ENCODE measurements at places on chromosomes 4 and X. TPM values are rescaled to one million over a fixed set of nuclear protein-coding genes. Genes with fewer than 3 reads are reported as not detected.

FGA gene
- total RNA-seq: not detected

DNA sequence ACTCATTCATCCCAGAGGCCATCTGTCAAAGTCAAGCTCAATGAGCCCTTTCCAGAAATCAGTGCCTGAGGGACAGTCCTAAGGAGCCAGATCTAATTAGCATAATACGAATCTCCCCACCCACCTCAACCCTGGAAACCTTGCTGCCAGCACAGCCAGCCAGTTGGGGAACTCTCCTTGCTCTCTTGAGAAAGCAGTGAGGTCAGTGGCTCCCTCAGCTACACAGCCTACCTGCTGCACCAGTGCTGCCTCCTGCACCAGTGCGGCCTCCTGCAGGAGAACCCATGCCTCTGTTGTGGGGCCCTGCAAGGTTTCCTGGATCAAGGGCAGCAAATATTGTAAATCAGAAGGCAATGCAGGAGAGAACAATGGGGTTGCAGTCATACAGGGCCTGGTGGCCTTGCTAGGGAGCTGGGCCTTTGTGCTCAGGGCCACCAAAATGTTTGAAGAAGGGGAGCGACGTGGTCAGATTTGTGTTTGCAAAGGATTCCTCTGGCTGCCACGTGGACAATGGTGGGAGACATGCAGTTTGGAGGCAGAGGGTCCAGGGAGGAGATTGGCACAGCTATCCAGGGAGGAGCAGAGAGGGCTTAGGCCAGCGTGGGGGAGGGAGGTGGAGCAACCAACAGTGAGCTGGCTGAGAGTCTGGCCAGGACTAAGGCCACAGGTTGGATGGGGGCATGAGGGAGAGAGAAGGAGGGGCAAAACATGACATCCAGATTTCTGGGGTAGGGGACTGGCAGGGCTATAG, 124.3 kb upstream of the MAMLD1 start:
- no peaks in the 10 kb centered on the region for H3K27me3 ChIP-seq
- H3K4me3 ChIP-seq: no peak overlapping the region
- no peaks in the 10 kb centered on the region for H3K4me1 ChIP-seq
- H3K27ac ChIP-seq: no peak overlapping the region

CT45A1 gene
- total RNA-seq: not detected

DNA sequence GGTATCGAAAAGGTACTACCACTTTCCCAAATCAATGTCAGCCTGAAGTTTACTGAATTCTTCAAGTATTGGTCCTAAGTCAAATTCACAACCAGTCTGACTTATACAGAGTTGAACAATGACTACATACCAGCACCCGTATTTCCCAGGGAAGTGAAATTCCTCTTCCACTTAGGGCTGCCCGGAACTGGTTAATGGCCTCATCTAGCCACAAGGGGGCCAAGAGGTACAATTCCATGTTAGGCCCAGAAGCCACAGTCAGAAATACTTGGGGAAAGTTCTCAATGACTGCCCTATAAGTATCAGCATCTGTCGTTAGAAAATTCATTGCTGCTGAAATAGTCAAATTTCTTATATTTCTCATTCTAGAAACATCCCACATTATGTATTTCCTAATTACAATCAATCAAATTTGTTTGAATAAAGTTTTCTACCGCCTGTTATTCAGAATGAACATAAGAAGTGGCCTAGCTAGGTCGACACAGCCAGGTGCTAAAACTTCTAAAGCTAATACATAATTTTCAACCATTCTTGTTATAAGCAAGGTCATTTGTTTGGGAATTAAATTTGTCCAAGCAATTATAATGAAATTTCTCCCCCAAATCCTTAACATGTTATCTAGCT, 5.6 kb upstream of the PCDH7 start:
- no peak overlapping the region for H3K4me3 ChIP-seq
- peak; percentile 80 for DNase-seq
- H3K4me1 ChIP-seq: peaks cover 34% of the 10 kb centered on the region

DNA sequence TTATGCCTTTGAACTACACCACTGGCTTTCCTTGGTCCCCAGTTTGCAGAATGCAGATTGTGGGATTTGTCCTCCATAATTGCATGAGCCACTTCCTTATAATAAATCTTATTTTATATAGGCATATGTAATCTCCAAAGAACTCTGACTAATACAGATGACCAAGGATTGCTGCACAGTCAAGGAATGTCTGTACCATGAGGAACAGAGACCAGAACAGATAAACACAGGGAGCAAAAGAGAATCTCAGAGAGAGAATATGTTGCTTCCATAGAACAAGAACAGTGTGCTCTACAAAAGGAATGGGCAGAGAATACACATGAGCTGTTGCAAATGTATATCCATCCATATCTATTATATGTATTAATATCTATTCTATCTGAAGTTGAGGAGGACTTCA, 111.1 kb downstream of the ADRA2C start:
- peaks cover 97% of the 10 kb centered on the region for H3K27me3 ChIP-seq
- no peaks in the 10 kb centered on the region for H3K36me3 ChIP-seq
- no peak overlapping the region for H3K4me3 ChIP-seq
- no peak overlapping the region for H3K27ac ChIP-seq
- H3K4me1 ChIP-seq: no peaks in the 10 kb centered on the region

DNA sequence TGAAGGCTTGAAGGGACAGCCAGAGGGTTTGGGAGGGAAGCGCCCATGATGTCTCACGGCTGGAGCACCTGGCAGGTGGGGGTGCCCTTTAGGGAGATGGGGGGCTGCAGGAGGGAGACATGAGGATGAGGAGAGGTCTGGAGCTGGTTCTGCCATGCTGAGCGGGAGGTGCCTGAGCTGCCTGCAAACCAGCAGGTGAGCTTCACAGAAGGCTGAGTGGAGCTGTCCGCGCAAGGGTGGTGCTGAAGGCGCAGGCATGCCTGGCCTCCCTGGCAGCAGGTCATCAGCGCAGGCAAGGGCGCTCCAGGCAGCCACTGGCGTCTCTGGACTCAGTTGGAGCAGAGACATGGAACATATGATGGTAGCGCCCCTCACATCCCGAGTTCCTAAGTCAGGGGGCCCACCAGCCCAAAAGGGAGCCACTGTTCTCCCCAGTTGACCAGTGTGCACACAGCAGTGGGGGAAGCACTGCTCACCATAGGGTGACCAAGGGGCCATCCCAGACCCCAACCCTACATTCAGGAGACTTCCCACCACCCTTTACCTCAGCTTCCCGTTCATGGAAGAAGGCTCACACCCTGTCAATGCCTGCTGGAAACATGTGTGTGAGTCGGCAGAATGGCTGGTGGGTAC, 25.8 kb downstream of the ADRA2C start:
- no peak overlapping the region for H3K4me3 ChIP-seq
- no peaks in the 10 kb centered on the region for H3K27me3 ChIP-seq
- no peaks in the 10 kb centered on the region for H3K4me1 ChIP-seq
- peak; percentile 50 for DNase-seq
- H3K27ac ChIP-seq: no peak overlapping the region

GRCh38 chrX:36577006-36577405, 431.2 kb upstream of the FAM47C start:
- no peaks in the 10 kb centered on the region for H3K27me3 ChIP-seq
- H3K36me3 ChIP-seq: no peaks in the 10 kb centered on the region
- H3K4me3 ChIP-seq: no peak overlapping the region
- DNase-seq: no peak
- no peaks in the 10 kb centered on the region for H3K4me1 ChIP-seq
- no peak overlapping the region for H3K27ac ChIP-seq

Measured in stomach (tissue), 19 donors.